ENCODE measurements at places on chromosomes 12 and 14.

DNA sequence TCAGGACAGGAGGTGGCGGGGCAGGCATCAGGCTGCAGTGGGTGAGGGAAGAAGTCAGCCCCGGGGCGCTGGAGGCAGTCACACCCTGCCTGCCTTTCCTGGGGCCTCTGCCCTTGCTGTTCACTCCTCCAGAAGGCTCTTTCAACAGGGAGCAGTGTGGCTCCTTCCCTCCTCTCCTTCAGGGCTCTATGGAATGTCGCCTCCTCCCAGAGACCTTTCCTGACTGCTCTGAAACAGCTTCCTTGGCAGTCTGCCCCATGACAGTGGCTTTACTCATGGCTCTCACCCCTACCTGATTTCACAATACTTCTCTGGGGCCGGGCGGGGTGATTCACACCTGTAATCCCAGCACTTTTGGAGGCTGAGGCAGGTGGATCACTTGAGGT lies 7.1 kb downstream of the RHOF start:
- no peak for DNase-seq

DNA sequence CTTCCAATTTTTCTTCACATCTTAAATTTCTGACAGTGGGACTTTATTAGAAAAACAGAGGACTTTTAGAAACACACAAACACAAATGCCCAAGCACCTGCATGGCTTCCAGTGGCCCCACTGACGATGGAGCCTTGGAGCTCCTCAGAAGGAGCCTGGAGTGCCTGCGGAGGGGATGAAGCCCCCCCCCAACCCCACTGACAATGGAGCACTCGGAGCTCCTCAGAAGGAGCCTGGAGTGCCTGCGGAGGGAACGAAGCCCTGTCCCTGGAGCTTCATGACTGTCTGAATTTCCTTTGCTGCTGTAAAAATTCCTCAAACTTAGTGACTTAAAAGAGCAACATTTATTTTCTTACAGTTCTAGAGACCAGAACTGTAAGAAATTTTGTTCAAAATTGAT lies 80.1 kb upstream of the VRK1 start:
- no peak for DNase-seq

DNA sequence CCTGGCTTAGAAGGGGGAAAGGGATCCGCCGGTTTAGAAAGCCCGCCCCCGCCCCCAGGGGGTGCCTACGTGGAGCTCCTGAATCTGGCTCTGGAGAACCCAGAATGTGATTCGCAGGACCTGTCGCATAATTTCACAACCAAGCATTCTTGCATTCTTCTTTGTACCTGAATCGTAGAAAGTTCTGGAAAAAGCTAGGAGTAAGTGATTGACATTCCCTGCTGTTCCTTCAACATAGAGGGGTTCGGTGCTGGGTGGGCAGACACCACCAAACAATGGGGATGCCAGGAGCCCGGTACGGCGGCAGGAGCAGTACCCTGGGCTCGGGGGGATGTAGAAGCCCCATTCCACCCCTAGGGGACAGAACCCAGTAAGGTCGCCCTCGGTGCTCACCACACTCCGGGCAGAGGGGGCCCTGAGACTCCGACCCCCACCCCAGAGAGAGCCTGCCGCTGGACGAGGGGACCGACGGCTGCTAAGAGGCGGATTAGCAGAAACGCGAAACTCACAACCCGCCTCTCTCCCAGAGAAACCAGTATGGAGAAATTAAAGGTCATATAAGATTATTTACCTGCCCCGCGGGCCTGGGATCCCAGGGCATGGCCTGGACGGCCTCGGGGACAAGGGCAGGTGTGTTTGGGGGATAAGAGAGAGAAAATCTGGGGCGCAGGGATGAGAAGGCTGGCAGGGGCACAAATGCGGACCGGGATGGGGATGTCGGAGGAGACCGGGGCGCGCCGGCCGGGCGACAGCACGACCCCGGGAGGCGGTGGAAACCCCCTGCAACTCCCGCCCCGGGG lies 520 bp downstream of the CSRP2 start:
- no peak for DNase-seq

DNA sequence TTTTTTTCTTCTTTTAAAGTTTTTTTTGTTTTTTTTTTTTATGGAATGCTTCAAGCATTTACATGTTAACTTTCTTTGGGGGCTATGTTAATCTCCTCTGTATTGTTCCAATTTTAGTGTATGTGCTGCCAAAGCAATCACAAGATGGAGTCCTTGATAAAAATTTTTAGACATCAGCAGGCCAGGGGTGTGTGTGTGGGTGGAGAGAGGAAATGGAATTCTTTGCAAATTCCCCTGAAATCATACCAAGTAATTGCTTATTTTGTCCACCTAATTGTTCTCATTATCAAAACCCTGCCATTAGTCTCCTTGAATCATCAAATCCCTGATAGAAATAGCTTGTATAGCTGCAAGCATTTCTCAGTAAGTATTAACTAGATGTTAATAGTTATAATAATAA lies 21.7 kb downstream of the RNF212B start:
- no peak for DNase-seq

- no peak for DNase-seq
Measured at GRCh38 chr12:96495841-96496545, 6.6 kb downstream of the CFAP54 start.

DNA sequence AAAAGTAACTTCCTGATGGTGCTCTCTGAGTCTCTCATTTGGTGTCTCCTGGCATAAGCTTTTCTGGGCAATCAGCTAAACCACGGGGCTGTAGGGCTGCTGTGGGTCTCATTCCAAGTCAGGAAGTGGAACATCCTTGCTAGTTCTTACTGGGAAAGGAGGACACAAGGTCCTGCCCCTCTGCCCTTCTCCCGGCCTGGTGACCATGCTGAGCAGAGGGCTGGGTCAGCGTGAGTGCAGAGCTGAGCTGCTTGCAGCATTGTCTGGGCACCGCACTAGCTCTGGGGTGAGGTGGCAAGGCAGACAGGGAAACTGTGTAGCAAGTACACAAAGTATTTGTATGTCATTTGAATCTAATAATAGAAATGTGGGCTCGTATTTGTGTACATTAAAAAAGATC lies 45.0 kb upstream of the ASPG start:
- no peak for DNase-seq

DNA sequence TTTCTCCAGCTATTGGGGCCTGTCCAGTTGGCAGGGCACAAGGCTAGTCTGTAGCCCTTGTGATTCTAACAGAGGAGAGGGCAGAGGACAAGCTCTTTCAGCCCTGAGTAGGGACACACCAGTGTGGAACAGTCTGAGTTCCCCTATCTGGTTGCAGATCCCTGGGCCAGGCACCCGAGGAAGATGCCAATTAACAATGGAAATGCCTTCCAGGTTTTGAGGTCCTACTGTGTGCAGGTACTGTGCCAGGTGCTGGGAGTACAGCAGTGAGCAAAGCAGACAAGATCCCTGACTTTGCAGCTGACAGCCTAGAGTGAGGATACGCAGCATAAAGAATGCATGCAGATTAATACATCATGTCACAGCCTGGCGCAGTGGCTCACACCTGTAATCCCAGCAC lies 17.1 kb downstream of the DTX1 start:
- DNase-seq, result no peak

DNA sequence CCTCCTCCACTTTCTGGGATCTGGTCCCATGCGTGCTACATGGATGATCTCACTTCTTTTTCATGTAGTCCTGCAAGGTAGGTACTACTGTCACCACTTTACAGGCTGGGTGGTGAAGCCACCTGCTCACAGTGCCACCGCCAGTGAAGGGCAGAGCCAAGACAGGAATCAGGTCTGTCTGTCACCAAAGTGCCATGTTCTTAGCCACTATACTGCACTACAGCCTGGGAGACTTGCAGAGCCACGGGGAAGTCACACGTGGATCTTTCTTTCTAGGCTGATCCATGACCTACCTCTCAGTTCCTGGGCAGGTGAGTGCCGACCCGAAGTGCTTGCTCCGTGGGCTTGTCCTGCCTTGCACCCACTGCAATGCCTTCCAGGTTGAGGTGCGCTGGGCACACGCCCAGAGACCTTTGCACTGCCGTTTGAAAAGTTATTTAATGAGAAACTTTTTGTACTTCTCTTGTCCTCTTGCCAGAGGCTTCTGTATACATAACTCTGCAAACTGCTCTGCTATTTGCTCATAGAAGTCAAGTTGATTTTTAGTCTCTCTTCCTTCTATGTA lies 19.7 kb upstream of the CLMN start:
- DNase-seq, result no peak

DNA sequence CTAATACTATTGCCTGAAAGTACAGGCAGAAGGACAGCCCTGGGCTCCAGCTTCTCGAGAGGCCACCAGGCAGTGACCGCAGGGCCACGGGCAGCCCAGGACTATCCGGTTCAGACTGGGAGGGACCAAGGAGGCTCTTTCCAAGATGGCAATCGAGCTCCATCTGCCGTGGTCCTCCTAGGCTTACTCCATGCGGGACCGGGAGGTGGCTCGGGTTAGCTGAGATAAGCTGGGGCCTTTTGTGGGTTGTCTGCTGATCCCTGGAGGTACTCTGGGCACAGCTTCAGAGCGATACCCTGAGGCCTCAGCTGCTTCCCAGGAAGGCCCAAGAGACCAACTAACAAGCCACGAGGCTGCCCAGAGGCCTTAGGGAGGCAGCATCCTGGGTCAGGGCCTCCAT lies 33.1 kb downstream of the SNRNP35 start:
- DNase-seq, result no peak

Data from C1 segment of cervical spinal cord (tissue), 14 donors.